BE2C (cell line): ENCODE measurements at places on chromosomes 11 and 22.

GRCh38 chr11:113880971-113881370 lies 5.6 kb upstream of the USP28 start:
- DNase-seq, result no peak

GRCh38 chr11:59191890-59192289 lies 20.0 kb downstream of the DTX4 start:
- no peak for DNase-seq

DNA sequence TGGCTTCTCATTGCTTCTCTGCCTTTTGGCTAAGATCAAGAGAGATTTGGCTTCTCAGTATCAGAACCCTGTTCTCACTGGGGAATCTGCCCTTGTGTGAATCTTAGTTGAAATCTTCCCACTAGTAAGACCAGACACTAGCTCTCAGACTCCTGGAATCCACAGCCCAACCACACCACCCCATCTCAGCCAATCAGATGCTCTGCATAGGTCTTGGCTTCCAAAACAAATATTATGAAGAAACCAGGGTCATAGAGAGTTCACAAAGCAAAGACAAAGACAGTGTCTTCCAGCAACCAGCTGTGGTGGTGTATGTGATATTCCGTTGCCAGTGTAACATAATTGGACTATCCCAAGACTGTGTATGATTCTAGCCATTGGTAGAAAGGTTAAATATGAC lies 5.4 kb downstream of the OR8B12 start:
- DNase-seq, result no peak

GRCh38 chr11:129061492-129062230 lies 119.0 kb upstream of the TP53AIP1 start:
- DNase-seq, result no peak

DNA sequence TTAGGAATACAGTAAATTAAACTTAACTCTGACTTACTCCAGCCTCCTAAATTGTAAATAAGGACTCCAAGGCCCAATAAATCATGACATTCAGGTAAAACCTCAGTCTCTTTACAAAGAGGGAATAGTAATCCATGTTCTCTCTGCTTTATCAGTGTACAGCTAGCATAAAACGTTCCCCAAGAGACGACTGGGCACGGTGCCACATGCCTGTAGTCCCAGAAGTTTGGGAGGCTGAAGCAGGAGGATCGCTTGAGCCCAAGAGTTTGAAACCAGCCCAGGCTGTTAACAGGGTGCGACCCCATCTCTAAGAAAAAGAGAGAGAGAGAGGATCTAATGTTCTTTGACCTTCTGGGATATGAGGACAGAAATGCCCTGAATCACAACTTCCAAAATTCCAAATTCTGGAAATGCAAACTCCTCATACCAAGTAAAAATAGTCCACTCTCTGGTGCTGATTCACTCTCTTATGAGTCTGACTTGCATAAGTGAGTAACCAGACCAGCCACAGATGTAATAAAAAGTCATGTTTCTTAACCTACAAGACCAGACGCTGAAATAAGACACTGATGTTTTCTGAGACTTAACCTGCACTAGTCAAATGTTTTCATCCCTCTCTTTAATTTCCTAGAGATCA lies 25.5 kb downstream of the NNMT start:
- no peak for DNase-seq

DNA sequence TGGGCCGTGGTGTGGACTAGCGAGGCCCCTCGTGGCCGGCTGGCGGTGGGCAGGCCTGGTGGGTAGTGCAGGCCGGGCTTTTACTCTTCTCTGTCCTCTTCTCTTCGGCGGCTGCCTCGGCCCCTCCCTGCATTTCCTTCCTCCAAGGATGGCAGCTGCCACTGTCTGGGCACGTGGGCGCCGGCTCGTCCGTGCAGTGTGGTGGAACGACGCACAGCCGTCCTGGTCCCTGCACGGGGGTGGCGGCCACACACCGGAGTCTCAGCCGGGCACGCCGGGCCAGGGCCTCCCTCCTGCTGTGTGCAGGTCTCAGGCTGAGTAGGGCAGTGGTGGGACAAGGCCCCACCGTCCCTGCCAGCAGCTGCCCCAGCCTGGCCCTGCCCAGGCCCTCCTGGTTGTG lies 37.7 kb downstream of the MOB2 start:
- no peak for DNase-seq

DNA sequence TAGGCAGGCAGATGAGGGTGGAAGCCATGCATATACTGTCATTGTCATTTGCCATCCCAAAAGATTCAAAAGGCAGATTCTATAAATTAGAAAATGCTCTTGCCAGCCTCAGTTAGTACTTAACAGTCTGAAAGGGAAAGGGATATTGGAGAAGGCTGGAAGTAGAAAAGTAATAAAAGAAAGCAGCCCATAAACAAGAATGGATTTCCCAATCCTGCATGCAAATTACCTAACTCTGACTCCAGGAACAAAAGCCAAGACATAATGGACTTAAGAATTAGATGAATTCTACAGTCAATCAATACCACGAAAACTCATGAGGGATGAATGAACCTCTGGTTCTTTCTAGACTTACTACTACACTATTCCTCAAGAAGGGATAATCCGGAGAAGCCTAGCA lies 5.9 kb downstream of the PAK1 start:
- no peak for DNase-seq

- DNase-seq, result no peak
Observed at GRCh38 chr11:76736773-76737495, 46.2 kb upstream of the TSKU start.

DNA sequence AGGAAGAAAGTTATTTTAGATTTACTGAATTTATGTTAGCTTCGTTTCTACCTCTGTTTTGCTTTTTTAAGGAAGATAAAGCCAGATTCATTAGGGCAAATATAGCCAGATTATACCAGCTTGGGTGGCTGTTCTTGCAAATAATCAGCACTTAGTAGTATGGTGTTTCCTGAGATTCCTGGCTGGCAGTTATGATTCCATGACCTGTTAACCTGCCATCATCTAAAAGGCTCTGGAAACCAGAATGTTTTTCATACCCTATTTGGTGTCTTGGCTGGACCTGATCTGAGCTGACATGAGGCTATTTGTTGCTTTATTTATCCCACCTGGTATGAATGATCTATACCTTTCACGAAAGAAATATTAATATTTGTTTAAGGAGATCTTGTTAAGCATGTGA lies 82.7 kb upstream of the HORMAD2 start:
- DNase-seq, result no peak

GRCh38 chr22:37230673-37231405 lies 13.2 kb downstream of the RAC2 start:
- DNase-seq, result no peak

- no peak for DNase-seq
Observed at GRCh38 chr11:120060512-120060911, 77.4 kb downstream of the TRIM29 start.

- DNase-seq, result no peak
Observed at GRCh38 chr22:31176923-31177322, 16.9 kb downstream of the RNF185 start.

DNA sequence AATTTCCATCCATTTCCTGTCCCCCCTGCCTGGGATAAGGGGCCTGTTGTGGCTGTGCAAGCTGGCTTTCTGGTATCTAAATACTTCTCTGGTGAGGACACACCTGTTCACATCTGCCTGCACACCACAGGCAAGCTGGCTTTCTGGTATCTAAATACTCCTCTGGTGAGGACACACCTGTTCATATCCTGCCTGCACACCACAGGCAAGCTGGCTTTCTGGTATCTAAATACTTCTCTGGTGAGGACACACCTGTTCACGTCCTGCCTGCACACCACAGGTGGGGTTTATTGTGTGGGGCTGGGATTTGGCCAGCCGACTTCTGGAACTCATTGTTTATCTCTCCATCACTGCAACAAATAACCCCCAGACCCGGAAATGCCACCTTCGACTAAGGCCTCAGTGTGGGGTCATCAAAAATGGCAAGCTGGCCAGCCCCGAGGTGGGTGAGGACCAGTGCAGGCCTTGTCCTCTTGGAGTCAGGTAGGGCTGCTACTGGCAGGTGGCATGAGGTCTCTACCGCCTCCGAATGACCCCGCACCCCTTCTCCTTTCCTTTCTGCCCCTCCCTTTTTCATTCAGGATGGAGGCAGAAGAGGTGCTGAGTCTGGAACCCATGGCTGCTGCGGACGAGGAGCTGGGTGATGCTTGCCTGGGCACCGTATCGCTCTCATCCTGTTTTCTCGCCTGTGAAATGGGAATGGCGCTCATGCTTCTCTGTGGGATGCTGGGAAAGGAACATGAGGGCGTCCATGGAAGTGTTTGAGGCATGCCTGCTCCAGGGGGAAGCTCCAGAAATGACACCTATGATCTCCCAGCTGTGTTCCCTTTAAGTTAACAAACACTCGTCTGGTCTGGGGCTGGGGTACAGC lies 43.5 kb upstream of the MYEOV start:
- DNase-seq, result no peak

DNA sequence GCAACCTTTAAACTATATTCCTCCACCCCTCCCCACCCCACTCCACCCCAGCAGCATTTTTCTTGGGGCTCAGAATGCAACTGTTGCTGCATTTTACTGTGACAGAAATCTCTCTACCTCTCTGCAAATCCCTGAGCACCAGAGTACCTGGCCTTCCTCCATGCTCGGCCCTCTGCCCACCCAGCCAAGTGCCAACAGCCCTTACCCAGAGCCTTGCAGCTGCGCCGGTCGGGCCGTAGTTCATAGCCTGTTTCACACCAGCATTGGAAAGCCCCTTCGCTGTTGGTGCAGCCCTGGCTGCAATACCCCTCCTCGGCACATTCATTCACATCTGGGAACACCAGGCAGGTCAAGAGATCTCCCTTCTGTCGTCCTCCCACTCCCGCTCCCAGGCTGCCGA lies 23.4 kb downstream of the LRP4 start:
- no peak for DNase-seq

- DNase-seq, result no peak
Observed at GRCh38 chr11:105168457-105168856, 28.9 kb upstream of the CARD18 start.

DNA sequence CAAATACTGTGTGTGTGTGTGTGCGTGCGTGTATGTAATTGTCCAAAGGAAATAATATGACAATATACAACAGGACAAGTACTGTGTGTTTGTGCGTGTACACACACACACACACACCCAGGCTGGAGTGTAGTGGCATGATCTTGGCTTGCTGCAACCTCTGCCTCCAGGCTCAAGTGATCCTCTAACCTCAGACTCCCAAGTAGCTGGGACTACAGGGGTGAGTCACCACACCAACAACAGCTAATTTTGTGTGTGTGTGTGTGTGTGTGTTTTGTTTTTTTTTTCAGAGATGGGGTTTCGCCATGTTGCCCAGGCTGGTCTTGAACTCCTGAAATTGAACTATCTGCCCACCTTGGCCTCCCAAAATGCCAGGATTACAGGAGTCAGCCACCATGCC lies 61.5 kb downstream of the NUP98 start:
- no peak for DNase-seq

GRCh38 chr11:127461241-127462064 lies 460.9 kb upstream of the KIRREL3 start:
- DNase-seq, result no peak

DNA sequence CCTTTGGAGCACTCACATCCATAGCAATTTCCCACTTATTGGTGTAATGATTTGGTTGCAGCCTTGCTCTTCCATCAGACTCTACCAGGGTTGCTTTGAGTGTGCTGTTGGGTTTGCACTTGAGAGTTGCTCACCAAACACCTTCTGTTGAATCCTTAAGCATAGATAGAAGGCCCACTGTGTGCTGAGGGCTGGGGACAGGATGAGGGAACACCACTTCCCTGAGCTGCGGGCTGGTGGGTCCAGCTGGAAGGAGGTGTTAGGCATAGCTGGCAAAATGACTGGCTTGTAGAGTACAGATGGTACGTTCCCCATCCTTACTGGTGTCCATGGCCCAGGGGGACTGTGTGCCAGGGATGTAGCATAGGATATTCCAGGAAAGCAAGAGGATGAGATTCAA lies 3.9 kb downstream of the PRDM11 start:
- no peak for DNase-seq

DNA sequence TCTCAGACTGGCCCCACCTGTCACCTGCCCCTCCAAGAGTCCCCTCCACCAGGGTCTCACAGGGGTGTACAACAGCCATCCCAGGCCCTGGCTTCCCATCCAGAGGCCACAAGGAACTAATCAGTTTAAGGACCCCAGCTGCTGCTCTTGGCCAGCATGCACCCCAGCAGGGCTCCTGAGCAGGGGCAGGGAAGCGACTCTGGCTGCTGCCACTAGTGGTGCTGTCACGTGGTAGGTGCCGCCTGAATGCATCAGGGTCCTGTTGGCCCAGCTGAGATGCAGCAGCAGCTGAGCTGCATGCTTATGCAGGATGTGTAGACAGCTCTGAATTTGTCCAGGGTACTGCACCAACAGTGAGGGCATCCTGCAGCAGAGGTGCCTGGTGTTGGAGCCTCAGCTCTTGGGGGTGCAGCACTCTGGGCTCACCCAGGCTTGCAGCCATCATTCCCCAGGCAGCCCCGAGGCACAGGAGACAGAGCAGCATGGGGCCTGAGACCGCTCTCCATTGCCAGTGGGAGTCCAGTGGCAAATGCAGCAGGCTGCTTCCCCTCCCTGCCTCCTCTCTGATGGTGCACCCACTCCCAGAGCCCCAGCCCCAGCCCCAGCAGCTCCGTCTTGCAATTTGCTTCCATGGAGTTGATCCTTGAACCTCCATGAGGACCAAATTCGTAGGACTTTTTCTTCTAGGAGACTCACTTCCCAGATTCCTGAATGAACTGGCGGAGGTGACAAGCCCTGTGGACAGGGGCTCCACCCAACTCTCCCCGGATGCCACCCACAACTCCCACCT lies 98.7 kb downstream of the MPPED1 start:
- DNase-seq, result no peak

GRCh38 chr11:120547811-120548681 lies 36.5 kb downstream of the GRIK4 start:
- DNase-seq, result peak; percentile 97

DNA sequence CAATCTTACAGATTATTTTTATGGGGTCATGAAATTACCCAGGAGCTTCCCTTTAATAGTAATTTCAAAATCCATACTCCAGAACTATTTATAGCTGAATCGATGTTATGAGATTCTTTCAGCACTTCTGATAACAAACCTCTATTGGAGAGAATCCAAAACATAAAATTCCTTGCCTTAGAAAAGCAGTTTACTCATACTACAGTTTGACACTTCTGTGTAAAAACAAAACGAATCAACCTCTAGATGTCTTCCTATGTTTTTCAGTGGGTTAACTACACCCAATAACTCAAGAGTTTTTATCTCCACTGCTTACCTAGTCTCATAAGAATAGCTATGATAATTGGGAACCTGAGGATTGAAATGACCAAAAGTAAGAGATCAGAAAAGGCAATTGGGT lies 35.6 kb downstream of the KIF18A start:
- no peak for DNase-seq

DNA sequence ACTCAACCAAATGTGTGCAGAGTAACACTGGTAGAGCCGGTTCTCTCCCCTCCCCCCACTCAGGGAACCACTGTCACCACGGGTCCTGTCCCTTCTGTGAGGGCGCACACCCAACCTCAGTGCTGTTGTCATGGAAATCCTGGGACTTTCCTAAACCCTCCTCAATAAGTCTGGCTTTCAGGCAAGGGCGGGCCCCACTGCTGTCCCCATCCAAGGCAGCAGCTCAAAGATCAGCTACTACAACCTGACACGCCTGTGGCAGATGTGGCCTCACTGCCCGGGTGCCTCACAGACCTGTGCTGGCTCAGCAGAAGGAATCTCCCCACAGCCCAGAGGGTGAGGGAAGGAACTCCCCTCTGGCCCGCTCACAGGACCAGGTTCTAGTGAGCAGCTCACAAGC lies 2.2 kb downstream of the PRODH start:
- no peak for DNase-seq
